ENCODE measurements at places on chromosomes 7 and 10.

DNA sequence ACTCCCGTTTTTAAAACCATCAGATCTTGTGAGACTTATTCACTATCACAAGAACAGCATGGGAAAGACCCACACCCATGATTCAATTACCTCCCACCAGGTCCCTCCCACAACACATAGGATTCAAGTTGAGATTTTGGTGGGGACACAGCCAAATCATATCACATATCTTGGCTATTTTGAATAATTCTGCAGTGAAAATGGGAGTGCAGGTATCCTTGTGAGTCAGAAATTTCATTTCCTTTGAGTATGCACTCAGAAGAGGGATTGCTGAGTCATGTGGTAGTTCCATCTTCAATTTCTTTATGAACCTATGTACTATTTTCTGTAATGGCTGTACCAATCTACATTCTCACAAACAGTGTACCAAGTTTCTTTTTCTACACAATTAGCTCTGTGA is 125.8 kb downstream of the ANKRD7 start:
- no peak for DNase-seq

DNA sequence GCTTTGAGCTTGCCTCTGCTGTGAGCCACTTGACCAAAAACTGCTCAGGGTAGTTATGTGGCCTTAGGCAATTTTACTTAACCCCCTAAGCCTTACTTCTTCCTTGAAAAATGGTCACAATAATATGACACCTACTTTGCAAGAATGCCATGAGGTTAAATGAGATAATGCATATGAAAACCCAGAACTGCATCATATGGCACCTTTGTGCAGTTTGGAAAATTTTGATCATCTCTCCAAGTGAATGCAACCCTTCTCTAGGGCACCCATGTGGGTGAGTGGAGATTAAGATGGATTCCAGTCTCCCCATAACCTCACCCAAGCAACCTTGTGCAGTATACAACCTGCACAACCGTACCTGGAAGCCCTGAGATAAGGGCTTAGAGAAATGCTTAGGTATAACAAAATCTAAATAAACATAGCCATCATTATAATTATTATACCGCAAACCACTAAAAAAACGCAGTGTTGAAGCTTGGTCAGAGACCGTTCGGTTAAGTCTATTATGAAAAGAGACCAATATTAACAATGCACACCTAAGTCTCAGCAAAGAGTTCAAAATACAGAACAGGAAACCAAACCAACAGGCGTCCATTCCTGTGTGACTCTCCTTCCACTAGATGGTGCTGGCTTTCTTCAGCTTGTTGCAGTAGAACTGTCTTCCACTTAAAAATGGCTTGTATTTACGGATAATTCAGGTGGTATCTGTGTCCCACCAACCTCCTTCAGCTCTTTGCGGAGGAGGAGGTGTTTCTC is 21.0 kb upstream of the ASB15 start:
- no peak for DNase-seq

DNA sequence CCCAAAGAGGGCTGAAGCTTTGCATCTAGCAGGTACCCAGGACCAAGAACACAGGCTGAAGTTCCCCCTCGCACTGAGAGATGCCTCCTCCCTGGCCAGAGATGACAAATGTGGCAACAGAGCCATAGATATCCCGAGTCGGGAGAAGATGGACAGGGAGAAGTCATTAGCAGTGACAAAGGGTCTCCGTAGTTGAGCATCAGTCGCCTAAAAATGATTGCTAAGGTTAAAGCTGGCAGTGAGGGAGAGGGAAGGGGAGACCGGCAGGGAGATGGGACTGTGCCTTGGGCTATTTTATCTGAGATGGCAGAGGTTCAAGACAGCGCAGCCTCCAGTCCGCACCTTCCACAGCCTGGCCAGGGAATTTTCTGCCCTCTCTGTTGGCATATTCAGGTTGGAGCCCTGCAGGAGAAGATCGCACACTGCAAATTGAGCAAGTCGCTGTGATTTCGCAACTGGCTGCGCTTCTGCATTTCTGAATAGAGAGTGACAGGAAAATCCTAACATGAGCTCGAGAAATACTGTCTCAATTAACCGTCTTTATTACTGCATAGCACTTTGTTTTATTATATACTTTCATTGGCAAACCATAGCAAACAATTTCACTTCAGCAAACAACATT is 238.9 kb upstream of the GPR26 start:
- DNase-seq = no peak

DNA sequence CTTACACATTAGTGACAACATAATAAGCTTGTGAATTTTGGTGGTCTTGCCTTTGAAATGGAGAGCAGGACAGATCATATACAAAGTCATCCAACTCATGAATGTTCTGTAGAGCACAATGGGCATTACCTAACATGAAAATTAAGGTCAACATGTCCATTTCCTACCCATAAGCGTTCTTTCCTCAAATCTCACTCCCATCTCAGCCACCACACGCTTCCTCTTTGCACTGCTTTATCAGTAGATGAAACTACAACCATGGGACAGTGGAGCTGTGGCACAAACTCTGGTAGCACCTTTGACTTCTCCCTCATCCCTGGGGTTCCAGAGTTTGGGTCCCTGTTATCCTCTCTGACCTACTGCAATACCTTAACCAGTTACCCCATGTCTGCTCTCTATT is 2.2 kb downstream of the PON2 start:
- DNase-seq = no peak

DNA sequence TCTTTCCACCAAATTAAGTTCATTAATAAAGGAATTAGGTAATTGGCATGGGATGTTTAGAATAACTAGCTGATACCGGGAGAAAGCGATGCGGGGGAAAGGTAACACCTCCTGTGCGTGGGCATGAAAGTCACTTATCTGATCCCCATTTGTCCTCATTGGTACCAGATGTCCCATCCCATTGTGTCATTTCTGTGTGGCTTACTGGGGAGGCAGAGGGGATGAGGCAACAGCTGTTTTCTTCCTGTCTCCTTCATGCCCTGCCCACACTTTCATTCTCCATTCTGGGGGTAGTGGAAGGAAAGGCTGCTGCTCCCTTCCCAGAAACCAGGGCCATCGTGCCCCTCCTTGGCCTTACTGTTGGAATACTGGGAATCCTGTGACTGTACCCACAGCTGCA is 27.1 kb downstream of the EEPD1 start:
- DNase-seq = no peak

DNA sequence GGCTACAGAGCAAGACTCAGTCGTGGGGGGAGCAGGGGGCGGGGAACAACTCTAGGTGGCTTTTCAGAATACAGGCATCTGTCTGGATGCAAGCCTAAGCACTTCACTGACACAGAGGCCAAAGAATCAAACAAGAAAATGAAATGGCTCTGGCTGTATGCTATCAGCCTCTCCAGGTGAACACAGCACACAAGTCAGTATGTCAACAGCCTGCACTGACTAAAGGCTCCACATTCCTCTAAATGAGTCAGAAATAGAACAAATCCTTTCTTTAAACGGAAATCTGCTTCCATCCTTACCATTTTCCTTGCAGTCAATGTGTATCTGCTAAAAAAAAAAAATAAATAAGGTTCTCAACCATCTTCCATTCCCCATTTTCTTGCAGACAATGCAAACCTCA is 88.3 kb downstream of the ARMH3 start:
- no peak for DNase-seq

GRCh38 chr10:95413588-95413987 is 122.8 kb upstream of the PDLIM1 start:
- no peak for DNase-seq

Data from effector CD8-positive, alpha-beta T cell (primary cell).